ENCODE measurements at places on chromosomes 3 and 15. TPM values are rescaled to one million over a fixed set of nuclear protein-coding genes. Genes with fewer than 3 reads are reported as not detected.

DNA sequence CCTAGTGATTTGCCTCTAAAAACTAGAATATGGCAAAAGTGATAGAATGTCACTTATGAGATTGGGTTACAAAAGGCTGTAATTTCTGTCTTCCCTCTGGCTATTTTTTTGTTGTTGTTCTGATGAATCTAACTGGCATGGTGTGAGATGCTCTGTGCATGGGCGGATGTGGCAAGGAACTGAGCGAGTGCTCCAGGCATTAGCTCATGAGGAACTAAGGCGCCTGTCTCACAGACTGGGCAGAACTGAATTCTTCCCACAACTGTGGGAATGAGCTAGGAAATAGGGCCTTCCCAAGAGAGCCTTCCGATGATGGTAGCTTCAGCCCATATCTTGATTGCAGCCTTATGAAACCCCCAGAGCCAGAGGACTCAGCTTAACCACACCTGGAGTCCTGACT lies 222.5 kb downstream of the NR2F2 start:
- peak; percentile 17 for DNase-seq

DNA sequence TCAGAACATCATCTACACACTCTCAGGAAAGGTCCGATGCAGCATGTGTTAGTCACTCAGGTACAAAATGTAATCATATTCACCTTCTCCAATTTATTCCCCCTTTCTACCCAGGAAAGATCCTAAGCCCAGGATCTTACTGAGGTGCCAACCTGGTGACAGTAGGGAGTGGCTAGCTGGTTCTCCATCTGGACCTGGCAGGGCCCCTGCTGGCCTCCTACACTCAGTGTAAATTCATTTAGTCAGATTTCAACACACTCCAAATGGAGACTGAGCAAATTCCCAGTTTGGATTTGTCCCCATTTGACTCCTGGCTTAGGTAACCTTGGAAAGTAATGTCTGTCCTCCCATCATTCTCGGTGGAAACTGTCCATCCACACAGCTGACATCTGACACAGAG lies 47.3 kb downstream of the SYNPR start:
- no peak for DNase-seq

DNA sequence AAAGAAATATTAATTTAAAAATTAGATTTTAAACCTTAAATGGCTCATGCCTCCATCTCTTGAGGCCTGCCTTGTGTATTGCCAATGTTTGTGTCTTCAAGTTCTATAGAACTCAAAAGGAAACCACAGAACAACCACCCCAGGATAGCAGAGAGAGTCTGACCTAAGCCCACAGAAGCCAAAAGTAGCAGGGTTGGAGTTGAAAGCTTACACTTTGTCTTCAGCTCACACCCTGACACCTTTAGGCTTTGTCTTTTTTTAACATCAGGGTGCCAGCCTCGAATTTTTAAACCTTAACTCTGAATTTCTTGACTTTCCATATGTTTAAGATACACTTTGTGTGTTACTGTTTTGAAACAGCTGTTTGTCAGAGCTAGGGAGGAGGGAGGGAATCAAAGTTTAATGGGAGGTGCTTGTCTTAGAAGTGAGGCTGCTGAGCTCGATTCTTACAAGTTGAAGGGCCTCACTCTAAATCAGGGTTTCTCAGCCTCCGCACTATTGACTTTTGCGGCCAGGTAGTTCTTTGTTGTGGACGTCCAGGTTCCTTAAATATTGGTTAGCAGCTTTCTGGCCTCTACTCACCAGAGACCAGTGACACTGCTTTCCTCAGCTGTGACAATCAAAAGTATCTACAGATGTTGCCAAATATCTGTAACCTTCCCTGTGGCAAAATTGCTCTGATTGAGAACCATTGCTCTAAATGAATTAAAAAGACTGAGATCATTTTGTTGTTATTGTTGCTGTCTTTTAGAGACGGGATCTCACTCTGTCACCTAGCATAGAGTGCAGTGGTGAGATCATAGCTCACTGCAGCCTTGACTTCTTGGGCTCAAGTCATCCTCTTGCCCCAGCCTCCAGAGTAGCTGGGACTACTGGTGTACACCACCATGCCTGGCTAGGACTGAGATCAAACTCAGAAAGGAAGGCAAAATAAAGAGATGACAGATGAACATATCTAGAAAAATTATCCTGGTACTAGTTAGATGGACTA lies 139.2 kb upstream of the EOMES start:
- DNase-seq = no peak

- no peak for DNase-seq
Measured at GRCh38 chr3:61719278-61719977, 158.1 kb downstream of the PTPRG start.

DNA sequence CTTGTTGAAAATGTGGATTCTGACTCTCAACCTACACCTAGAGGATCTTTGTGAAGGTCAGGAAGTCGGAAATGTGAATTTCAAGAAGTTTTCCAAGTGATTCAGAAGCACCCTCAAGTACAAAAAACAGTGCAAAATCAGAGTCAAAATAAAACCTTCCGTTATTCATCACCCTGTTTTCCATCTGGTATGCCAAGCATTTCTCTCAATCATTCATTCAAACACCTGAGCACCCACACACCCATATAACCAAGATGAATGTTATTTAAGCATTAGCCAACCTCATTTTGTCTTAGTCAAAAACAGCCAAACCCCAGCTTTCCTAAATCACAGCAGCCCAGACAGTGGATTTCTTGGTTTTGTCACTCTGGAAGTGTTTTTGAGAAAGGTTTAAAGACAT lies 91.1 kb downstream of the OSBPL10 start:
- DNase-seq = no peak

DNA sequence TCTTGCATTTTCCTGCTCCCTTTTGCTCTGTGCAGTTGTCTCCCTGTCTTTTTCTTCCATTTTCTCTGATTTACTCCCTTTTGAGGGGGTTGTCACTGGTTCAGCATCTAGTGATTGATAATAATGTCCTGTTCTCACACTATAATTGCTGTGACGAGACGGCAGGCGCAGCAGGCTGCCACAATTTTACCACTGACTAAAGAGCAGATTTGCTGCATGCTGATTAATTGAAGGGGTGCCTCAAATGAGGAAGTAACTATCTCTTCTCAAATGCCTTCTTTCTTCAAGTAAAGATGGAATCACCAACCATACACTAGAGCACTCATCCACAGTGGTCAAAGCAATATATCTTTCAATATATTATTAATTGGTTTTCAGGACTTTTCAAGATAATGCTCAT lies 219.3 kb downstream of the CBLB start:
- no peak for DNase-seq

Gene DAZL
- polyA plus RNA-seq = not detected

- no peak for DNase-seq
Measured at GRCh38 chr3:38553071-38553470, 56.9 kb downstream of the EXOG start.

DNA sequence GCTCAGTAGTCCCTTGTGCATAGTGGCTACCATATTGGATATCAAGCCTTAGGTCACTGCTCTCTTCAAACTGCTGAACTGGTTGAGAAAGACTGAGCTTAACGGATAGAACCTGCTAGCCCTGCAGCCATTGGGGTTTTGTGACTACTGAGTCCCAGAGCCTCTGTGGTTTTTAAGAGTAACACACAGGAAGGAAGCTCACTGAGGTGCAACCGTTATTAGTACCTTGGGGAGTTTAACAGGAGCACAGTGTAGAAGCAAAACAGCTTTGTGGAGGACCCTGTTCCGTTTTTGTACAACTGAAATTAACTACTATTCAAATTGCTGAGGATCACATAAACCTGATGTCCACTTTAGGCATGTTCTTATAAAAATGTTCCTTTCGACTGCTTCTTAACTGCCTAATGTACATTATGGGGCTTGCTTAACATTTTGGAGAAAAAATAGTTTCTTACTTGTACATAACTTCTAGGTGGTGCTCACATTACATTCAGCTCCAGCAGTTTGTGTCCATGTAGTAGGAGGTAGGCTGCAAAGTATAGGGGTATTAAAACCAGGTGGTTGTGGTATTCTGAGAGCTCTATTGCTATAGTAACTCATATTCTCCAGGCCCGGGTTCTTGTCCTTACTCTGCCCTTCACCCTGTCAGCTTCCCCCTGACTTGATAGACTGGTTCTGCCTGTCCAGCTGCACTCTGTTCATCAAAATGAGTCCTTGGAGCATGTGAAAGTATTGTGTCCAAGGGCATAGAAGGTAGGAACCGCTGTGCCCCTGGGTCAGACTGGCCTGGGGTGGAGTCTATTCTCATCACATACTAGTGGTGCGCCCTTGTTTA lies 17.3 kb downstream of the PXK start:
- DNase-seq = no peak

Gene LYSMD2
- 8.4 TPM for polyA plus RNA-seq

Gene RBP2
- polyA plus RNA-seq = not detected

DNA sequence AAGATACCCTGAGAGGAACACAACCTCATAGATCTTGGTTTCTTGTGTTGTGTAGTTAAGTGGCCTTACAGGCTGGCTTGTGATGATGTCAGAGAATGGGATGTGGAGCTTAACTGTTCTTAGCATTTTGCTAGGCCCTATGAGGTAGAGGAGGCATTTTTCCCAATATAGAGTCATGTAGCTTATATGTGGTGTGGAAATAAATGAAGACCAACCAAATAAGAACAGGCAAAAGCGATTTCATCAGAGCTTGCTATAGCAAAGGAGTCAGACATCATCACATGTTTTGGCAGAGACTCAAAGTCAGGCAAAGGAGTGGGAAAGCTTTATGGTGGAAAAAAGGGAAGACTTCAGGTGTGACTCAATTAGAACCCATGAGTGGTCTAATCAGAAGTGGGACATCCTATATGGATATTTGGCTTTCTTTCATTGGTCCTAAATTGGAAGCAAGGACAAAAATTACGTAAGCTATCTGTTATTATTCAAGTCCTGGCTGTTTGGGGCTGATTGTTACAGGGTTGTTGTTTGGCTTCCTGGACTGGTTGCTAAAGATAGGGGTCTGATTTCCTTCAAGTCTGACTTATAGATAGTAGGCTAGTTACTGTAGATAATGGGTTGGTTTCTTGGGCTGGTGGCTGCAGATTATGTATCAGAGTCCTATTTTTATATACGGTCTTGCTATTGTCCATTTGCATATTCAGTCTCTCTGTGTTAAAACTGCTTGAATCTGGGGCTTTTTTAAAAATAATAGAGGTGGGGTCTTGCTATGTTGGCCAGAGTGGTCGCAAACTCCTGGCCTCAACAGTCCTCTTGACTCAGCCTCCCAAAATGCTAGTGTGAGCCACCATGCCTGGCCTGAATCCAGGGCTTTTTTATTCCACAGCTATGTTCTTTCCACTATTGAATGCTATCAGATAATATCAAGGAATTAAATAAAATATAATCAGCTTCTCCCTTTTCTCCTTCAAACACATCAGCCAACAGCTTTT lies 30.3 kb upstream of the SETD2 start:
- peak; percentile 1 for DNase-seq

Gene FAM174B
- 0.44 TPM for polyA plus RNA-seq

Gene NPAP1
- not detected for polyA plus RNA-seq

Gene UBE2E1
- 115 TPM for polyA plus RNA-seq

DNA sequence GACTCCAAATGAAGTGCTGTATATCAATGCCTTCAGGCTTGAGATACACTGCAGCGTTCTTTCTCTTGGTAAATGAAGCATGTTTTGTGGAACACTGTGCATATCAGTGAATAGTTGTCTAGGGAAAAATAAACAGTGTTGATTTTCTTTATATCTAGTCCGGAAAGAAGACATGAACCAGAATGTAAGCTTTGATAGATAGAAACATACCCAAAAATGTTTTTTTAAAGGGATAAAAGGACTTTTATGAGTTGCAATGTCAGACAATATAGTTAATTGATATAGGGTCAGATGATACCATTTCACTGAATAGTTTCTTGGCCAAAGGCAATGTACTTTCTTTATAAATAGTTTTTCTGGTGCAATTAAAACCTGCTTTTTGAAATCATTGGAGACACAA lies 1037.8 kb downstream of the OTOL1 start:
- no peak for DNase-seq

DNA sequence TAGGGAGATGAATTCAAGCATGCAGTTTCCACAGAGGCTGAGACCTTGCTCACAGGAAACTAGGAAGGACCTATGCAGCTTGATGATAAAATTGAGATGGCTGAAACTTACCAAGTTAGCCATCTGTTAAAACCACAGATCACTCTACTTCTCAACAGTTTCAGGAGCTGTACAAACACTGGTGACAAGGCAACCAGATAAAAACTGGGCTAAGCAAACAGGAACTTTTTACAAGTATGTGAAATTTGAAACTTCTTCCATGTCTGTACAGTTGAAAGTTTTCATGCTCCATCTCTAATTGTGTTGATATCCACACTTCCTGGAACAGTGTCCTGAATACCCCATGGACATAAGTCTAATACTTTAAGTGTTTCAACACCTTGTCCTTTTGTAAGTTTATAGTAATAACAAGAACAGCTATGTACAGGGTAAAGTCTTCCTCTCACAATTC lies 78.2 kb downstream of the FAIM start:
- peak; percentile 7 for DNase-seq

GRCh38 chr15:25057574-25057973 lies 102.8 kb downstream of the SNRPN start:
- no peak for DNase-seq

DNA sequence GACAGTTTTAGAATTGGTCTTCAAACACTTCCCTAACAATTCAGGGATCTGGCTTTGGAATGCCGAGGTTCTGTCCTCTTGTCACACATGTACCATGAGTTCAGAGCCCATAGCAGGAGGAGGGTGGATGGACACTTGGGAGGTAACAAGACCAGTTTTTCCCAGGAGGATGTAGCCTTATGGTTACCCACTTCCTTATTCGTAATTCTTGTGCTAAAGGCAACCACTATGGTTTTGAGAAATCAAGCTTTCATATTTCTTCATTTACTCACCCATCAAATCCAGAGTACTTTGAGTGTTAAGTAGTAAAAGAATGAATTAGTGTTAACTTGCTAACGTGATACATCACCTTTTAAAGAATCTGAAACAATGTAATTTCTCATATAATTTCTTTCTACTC lies 479.6 kb upstream of the ALCAM start:
- DNase-seq = peak; percentile 38

- DNase-seq = peak; percentile 20
Measured at GRCh38 chr15:83930392-83931212, 276.7 kb downstream of the ADAMTSL3 start.

Gene PAQR5
- 19.2 TPM for polyA plus RNA-seq

Gene TRA2B
- polyA plus RNA-seq = 130 TPM

DNA sequence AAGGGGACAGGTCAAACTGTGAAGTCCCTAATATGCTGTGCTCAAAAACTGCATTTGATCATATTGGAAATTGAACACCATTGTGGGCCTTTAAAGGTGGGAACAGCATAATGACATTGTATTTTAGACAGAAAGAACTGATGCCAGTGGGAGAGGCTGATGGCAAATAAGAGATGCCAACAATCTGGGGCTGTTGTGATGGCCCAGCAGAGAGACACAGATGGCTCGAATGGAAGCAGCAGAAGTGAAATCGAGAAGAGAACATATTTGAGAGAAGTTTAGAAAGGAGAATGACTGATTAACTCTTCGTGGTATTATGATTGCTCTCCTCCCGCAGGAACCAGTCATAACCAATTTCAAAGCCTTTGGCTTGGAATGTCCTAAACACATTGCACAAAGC lies 382.9 kb downstream of the MECOM start:
- no peak for DNase-seq

- no peak for DNase-seq
Measured at GRCh38 chr3:114034787-114035545, 21.4 kb downstream of the CCDC191 start.

- peak; percentile 99 for DNase-seq
Measured at GRCh38 chr3:100600181-100601042, 9.0 kb upstream of the ADGRG7 start.
